Neural crest cell (in vitro differentiated cells): ENCODE measurements at places on chromosomes 3 and 15. TPM values are rescaled to one million over a fixed set of nuclear protein-coding genes. Genes with fewer than 3 reads are reported as not detected.

Gene CASR
- total RNA-seq, result not detected in 2 replicates

Gene BBX
- 51.6 and 53.6 TPM in 2 replicates for total RNA-seq

DNA sequence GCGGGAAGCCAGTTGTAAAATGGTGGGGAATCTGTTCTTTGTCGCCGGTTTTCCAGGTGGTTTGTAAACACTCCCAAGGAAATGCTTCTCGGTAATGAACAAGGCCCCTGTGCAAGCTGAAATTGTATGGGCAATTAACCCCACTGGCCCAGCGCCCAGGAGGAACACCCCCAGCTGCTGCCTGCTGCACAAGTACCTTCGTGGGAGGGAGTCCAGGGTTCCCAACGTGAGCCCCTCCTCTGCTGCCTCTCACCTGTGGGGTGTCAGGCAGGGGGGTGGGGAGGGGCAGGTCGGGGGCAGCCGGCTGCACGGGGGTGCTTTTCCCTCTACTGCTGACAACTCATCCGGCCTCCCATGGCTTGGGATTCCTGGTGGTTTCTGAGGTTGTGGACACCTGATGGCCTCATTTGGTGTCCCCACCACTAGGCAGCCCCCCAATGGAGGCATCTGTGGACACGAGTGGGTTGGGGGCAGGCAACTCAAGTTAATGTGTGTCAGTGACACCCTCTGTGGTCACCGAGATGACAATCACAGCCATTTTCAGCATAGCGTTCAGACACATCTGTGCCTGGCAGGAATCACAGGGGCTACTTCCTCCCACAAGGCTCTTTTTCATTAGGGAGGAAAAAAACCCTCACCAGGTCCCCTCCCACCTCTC, 35.6 kb upstream of the PRR23E start:
- H3K4me1 ChIP-seq, result peaks cover 8% of the 10 kb centered on the region
- no peak for DNase-seq
- H3K27ac ChIP-seq, result no peak overlapping the region
- peaks cover 12% of the 10 kb centered on the region for H3K27me3 ChIP-seq

DNA sequence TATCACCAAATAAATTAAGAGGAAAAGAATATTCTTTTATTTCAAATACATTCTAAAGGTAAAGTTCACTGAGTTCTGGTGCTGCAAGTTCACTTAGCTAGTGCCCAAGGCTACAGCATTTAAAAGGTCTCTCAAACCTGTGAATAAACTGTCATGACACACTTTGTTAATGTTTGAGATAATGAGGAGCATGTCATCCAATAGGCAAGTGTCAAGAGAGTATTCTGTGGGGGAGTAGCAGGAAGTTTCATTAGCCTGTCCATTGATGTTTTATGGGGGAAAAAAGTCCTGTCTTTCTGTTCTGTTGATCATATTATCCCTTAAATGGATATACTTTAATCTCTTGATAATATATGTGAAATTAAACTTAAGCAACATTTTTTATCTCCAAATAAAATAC, 4.0 kb downstream of the SPESP1 start:
- no peaks in the 10 kb centered on the region for H3K27me3 ChIP-seq
- no peak for DNase-seq
- no peaks in the 10 kb centered on the region for H3K4me1 ChIP-seq
- no peak overlapping the region for H3K4me3 ChIP-seq
- no peaks in the 10 kb centered on the region for H3K36me3 ChIP-seq
